Hematopoietic multipotent progenitor cell treated with erythropoietin and hydrocortisone succinate and interleukin-3 and kit ligand, for 17 days (in vitro differentiated cells): ENCODE measurements at places on chromosomes 4 and X.

DNA sequence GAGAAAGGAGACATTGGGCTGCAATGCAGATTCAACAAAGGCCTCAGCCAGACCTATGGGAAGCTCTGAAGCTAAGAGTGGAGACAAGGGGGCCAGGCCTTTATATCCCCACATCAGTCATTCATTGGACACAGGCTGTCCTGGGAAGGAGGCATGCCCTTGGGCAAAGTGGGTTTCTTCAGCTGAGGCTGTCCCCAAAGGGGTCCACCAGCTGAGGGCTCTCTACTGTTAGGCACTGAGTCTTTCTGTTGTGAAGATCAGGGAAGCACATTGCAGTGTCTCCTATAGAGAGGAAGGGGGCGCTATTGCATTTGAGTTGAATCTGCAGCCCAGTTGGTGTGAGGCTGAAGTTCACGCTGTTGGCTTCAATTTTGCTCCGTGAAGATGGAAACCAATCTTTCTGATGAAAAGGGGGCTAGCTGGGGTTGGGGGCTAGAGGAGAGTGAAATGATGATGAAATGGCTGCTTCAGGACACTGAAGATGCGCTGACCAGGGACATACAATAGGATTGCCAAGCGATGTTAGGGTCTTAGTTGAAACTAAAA, 48.0 kb downstream of the SLC25A5 start:
- peak; percentile 78 for DNase-seq

GRCh38 chr4:108315694-108316093, 147.0 kb upstream of the LEF1 start:
- no peak for DNase-seq

- DNase-seq: no peak
These were observed 50.9 kb upstream of the TMEM164 start for GRCh38 chrX:109952050-109952449.

- DNase-seq: no peak
These were observed 96.5 kb downstream of the TRAPPC11 start for GRCh38 chr4:183755596-183755995.

DNA sequence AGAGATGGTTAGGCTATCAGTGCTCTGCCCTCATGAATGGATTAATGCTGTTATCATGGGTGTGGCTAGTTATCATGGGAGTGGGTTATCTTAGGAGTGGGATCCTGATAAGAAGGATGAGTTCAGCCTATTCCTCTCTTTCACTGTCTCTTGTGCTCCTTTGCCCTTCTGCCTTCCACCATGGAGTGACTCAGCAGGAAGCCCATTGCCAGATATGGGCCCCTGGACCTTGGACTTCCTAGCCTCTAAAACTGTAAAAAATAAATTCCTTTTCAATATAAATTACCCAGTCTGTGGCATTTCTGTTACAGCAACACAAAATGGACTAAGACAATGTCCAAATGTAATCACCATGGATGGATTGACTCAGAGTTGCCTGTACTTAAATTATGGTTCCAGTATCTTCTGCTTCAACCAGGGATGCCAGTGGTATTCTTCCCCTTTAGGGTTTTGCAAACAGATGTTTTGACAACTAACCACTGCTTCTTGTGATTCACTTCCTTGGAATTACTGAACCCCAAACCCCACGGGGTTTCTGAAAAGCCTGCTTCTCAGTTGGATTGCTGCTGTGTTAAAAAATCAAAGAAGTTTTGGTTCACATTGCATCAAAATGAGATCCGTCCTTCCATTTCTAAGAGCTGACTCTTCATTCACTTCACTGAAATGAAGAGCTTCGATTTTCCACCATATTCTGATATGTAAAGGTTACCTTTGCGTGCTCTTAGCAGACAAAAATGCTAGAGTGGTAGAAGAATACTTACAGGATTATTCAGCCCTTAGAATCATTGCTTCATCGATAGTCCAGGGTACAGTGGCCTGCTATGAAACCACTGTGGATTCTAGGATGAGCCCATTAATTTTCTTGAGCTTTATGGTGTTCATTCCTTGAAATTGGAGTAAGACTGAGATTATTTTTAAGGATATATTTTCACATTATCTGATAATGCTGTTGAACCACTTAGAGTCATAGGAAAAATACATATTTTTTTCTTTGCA, 107.7 kb downstream of the FRMPD4 start:
- no peak for DNase-seq

- DNase-seq: no peak
These were observed 65.7 kb upstream of the FGF13 start for GRCh38 chrX:138777230-138777629.

DNA sequence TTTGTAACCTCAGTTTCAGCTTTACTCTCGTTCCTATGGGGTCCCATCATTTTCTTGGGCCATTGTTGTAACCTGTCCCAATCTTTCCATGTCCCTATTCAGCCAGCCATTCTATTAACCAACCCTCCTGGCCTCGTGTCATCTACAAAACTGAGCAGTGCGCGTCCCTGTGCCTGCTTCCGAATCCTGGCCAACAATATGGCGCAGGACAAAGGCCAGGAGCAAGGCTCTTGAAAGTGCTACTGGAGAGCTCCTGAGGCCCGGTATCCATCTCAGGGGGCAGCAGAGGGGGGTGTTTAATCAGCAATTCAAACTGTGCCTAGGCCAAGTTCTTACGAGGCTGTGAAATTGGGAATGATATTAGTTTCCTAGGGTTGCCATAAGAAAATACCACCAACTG, 41.2 kb upstream of the APLN start:
- no peak for DNase-seq

GRCh38 chr4:6331018-6331417, 61.4 kb downstream of the WFS1 start:
- no peak for DNase-seq
